H1 (cell line): ENCODE measurements at places on chromosomes 12 and 14. TPM values are rescaled to one million over a fixed set of nuclear protein-coding genes. Genes with fewer than 3 reads are reported as not detected.

DNA sequence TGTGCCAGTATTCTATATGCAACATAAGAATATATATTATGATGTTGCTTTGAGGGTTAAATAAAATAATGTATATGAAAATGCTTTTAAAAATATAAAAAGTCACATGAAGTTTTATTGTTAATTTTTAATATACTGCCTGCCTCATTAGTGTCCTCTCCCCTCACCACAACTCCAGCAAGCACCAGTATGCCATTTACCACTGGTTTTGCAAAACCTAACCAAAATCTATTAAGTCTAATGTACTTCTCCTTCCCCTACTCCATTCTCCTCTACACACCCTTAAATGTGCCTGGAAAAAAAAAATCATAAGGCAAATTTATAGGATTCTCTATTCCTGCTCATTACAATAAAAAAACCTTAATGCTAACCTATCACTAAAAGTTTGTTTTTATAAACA, 24.0 kb upstream of the GNG2 start:
- no peak for DNase-seq

Gene KCNH3
- total RNA-seq, result 0.24 and 0.36 TPM in 2 replicates

Gene INSM2
- 0.10 TPM in 1 of 2 replicates, not detected in the other for total RNA-seq

DNA sequence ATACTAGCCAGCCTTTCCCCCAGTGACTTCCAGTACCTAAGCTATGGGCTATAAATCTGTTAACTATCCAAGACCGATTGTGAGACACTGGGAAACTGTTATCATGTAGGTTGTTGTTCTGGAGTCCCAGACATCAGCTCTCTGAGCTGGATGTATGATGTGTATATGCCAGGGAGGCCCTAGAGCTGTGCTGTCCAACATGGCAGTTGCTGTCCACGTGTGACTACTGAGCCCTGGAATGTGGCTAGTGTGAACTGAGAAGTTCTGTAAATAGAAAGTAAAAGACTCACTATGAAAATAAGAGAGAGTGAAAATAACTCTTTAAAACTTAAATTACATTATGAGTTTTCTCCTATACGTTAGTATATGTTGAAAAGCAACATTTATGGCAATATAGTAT, 755.8 kb upstream of the FBXO33 start:
- DNase-seq, result no peak

Gene NUBPL
- 6.8 and 9.2 TPM in 2 replicates for total RNA-seq

DNA sequence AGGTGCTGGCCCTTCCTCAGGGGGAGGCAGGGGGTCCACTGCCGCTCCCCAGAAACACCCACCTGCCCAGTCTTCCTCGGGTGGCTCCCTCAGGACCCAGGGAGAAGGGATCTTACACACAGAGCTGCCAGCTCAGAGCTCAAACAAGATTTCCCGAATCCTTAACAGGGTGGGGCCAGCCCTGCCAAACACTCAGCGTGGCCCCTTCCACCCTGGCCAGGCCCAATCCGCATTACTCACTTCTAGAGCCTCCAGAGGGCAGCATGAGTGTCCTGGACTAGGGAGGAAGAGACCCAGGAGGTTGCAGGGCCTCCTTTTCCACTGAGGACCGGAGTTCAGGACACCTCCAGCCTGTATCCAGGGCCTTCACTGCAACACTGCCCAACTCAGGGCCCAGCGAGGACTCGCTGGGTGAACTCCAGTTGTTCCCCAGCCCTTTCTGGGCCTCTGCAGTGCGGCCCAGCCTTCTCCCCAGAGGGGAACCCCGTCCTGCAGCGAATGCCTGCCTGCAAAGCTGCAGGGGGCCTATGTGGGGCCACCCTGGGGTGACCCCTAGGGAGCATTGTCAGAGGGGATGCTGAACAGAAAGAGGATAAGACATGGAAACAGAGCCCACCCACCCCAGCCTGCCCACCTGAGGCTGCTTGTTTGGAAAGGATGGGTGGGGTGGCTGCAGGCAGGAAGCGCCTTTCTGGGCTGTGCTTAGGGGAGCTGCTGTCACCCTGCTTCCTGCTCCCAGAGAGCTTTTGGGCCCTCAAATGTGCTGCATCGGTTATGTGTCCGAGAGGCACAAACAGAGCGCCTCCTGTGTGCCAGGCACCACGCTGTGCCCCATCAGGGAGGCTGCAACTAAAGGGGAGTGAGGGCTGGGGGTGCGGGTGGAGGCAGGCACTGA, 43.8 kb downstream of the CCNK start:
- DNase-seq, result no peak

DNA sequence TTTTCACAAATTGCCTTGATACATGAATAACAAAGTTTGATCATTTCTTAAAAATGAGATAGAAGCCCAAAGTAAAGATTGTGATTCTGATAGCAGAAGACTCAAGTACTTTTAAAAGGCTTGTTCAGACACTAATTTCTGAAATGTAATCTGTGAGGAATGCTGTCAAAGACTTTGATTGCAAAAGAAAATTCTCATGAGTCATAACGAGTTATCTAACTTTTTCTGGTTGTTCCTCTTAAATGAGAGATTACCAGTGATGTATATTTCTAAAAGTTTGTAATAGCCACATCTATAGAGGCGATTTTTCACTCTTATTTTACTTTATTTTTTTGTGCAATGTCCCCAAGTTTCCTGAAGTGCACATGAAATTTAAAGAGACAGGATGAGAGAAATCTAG, 7.0 kb downstream of the PYGL start:
- DNase-seq, result no peak

GRCh38 chr12:49413010-49413409, 45.7 kb downstream of the SPATS2 start:
- DNase-seq, result no peak

DNA sequence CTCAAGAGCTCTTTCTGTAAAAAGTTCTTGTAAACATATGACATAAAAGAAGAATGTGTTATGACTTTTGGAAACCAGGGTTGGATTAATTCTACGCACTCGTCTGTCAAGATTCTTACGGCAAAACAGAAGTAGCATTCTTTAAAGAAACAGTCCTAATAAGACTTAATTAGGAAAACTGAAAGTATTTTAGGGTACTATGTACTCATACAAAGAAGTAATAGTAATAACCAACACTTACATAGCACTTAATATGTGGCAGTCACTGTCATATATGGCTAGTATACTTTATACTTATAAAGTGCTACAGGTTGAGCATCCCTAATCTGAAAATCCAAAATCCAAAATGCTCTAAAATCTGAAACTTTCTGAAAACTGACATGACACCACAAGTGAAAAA, 72.9 kb upstream of the ST8SIA1 start:
- no peak for DNase-seq

DNA sequence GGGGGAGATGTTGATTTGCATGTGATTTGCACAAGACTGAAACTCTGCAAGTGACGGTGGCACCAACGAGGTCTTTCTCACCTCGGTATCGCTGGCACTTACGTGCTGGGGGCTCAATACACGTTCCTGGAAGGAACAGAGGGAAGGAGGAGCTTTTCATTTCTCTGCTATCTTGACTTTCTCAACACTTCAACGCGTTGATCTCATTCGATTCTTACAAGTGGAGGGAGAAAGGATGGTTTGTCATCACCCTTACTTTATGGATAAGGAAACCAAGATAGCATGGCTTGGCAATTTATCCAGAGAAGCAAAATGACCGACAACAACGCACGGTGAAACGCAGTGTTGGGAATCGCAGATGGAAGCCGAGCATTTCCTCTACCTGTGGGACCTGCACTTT, 87.3 kb upstream of the RFLNA start:
- no peak for DNase-seq

DNA sequence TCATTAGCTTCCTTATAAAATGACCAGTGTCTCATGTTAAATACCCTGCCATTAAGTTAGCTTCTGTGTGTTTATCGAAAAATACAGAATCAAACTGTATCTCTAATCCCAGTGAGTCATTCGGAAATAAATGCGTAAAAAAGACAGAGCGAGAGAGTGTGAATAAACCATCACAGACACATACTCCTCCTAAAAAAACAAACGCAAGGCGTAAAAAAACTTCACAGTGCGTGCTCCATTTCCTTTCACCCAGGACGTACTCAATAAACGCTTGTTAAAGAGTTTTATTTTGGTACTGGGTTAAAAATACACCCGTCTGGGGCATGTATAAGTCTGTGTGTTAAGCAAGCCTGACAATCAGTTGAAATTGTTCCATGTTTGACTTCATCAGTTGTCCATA, 58.8 kb upstream of the ISM2 start:
- DNase-seq, result no peak

DNA sequence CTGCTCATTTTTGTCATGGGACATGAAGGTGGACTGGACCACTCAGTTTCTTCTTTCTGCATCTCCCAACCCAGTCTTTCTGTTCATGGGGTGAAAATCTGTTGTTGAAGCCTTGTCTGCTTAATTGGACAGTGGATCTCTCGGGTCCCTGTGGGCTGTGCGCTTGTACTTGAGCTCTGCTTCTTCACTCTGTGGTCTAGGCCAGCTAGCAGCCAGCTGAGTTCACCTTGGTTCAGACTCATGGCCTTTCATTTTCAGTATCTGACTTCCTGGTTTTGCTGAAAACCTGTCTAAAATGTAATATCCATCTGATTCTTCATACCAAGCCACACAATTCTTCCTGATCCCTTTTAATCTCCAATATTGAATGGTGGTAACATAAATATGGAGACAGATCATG, 117.2 kb downstream of the LRRK2 start:
- no peak for DNase-seq

Gene FERMT2
- 120 and 142 TPM in 2 replicates for total RNA-seq

DNA sequence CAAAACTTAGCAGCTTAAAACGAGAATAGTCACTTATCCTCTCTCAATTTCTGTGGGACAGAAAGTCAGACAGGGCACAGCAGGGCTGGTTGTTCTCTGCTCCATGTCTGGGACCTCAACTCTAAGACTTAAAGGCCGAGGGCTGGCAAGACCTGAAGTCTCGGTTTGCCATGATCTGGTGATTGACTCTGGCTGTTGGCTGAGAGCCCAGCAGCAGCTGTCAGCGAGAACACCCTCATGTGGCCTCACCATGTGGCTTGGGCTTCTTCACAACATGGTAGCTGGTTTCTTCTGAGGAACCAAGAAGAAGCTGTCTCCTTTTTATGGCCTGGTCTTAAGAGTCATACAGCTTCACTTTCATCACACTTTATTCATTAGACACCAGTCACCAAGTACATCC, 1.7 kb upstream of the VASH1 start:
- DNase-seq, result no peak

- DNase-seq, result no peak
Observed at GRCh38 chr14:73142216-73142615, 5.9 kb downstream of the PSEN1 start.

DNA sequence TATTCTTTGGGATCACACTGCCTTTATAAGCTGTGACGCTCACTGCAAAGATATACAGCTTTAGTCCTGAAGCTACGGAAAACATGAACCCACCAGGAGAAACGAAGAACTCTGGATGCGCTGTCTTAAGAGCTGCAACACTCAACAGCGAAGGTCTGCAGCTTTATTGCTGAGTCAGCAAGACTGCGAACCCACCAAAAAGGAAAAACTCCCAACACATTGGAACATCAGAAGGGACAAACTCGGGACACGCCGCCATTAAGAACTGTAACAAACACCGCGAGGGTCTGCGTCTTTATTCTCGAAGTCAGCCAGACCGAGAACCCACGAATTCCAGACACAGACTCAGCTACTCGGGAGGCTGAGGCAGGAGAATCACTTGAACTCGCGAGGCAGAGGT, 9.2 kb upstream of the VWF start:
- no peak for DNase-seq

Gene DEGS2
- total RNA-seq, result 0.61 and 0.94 TPM in 2 replicates

Gene RCOR1
- 23.1 and 26.3 TPM in 2 replicates for total RNA-seq

DNA sequence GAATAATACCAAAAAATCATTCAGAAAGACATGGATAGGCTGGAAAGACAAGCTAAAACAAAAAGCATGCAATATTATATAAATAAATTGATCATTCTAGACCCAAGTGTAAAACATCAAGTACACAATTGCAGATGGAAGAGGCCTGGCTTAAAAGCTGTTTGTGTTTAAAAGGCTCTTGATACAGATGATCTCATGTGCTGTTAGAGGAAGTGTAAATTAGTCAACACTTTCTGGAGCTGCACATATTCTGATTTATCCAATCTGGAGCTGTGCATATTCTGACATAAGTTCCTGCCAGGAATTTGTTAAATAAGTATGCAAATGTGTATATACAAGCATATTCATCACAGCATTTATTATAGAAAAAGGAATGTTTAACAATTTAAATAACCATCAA, 273.1 kb downstream of the RPS29 start:
- DNase-seq, result no peak

DNA sequence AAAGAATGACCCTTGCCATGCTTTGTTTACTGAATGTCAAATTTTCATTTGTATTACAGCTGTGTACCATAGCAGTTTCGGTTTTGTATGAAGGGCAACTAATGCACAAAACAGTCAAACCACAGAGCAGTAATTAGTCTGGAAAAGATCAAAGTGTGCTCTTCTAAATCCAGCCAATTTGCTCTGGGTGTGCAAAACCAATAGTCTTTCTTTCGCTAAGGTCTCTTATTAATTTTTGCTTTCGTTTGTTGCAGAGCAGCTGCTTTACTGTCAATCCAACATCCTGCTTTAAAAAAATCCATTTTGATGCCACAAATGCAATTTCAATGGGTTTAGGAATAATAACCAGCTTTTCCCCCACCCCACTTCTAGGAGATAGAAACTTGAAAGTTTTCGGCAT, 114.2 kb downstream of the BRMS1L start:
- no peak for DNase-seq

- no peak for DNase-seq
Observed at GRCh38 chr14:96081767-96082400, 42.7 kb downstream of the C14orf132 start.

Gene GRIP1
- 27.3 and 37.6 TPM in 2 replicates for total RNA-seq

GRCh38 chr12:76713986-76714385, 49.9 kb upstream of the ZDHHC17 start:
- DNase-seq, result no peak

- no peak for DNase-seq
Observed at GRCh38 chr12:3962631-3963483, 89.7 kb upstream of the PARP11 start.

DNA sequence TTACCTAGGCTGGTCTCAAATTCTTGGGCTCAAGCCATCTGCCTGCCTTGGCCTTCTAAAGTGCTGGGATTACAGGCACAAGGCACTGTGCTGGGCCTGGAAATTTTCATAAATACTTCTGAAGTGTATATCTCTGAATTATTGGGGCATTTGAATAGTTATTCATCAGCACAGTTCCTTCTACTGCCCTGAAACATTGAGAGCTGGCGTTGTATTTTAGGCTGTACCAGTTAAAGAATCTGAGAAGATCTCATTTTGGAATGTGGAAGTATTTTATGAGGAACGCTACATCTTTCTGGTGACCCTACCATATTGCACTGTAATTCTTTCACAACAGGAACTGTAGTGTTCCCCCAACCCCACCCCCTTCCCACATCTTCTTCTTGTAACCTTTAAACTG, 349.0 kb upstream of the RGS6 start:
- no peak for DNase-seq

GRCh38 chr12:62256408-62257096, 3.7 kb upstream of the USP15 start:
- DNase-seq, result no peak

GRCh38 chr12:68743356-68743755, 2.6 kb upstream of the SLC35E3 start:
- no peak for DNase-seq
